Thyroid gland (tissue), 4 donors: ENCODE measurements at places on chromosomes 3 and 15. TPM values are rescaled to one million over a fixed set of nuclear protein-coding genes. Genes with fewer than 3 reads are reported as not detected.
A peak's percentile ranks its signal among the peaks of the same experiment; 100 is the strongest.

DNA sequence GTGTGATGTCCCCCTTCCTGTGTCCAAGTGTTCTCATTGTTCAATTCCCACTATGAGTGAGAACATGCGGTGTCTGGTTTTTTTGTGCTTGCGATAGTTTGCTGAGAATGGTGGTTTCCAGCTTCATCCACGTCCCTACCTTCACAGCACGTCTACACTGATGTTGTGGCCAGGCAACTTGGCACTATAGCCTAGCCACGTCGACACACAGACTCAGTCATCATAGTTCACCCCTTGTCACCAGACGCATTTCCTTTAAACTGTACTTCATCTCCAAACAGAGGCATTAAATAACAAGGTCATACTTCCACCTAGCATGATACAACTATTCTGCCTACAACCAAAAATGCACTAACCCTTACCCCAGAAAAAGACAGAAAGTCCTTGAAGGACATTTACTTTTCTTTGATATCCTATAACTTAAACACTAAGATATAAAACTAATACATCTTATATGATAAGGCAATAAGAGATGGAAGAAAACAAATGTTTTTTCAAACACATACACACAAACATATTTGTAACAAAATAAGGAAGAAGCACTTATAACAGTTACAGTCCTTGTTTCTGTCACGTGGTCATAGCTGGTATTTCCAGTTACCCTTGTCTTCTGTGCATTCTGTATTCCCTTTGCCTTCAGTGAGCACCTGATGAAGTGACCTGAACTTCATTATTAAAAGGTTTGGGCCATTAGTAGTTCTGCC, 121.4 kb downstream of the KLF13 start:
- H3K4me3 ChIP-seq, result no peak overlapping the region
- DNase-seq, result no peak
- H3K36me3 ChIP-seq, result no peaks in the 10 kb centered on the region
- no peaks in the 10 kb centered on the region for H3K4me1 ChIP-seq

NIPA2 gene
- 50.3 TPM for total RNA-seq

GRCh38 chr15:64387562-64388168, at the start of gene TRIP4:
TRIP4 (plus strand) TSS chr15:64387836; CDS start chr15:64387864, 28 bp downstream.
- H3K4me3 ChIP-seq, result peak within 1 kb of the TSS; percentile 81
- H3K4me1 ChIP-seq, result peaks cover 55% of the 10 kb centered on the region
- H3K27ac ChIP-seq, result peak within 1 kb of the TSS; percentile 89
- peak; percentile 96 for DNase-seq
- no peaks in the 10 kb centered on the region for H3K27me3 ChIP-seq
- no peaks in the 10 kb centered on the region for H3K36me3 ChIP-seq

GRCh38 chr15:66803182-66803729, 101.2 kb downstream of the SMAD6 start:
- H3K27me3 ChIP-seq, result no peaks in the 10 kb centered on the region
- H3K36me3 ChIP-seq, result no peaks in the 10 kb centered on the region
- peak overlapping the region; percentile 86 for H3K27ac ChIP-seq
- peaks cover 36% of the 10 kb centered on the region for H3K4me1 ChIP-seq
- no peak overlapping the region for H3K4me3 ChIP-seq

TMIE gene
- total RNA-seq, result not detected

GRCh38 chr3:127961124-127961523, 46.1 kb downstream of the KBTBD12 start:
- no peak overlapping the region for H3K27ac ChIP-seq
- no peak overlapping the region for H3K4me3 ChIP-seq
- H3K4me1 ChIP-seq, result peaks cover 6% of the 10 kb centered on the region
- H3K27me3 ChIP-seq, result no peaks in the 10 kb centered on the region
- no peak for DNase-seq

DNA sequence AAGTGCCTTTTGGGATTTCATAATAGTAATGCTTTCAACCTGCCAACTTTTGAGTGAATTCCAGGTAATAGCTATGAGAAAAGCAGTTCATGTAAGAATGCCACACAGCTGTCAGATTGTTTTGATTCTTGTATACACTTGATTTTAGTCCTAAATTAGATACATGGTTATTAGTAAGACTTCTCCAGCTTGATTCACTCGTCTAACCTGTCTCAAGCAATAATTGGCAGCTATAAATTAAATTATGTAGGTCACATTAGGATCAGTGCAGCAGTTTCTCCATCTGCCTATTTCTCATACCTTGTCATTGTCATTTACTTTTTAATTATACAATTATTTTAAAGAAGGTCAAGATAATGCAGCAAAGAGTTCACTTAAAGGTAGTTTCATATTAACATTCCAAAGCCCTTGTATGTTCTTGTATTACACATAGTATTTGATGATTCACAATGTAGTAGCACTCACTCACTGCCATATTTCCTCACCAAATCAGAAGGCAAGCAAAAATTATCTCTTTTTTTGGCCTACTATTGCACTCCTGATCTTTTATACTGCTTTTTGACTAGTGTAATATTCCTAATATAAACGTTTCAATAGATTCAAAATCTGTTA, 10.9 kb upstream of the CRYBG3 start:
- H3K4me3 ChIP-seq, result no peak overlapping the region
- H3K4me1 ChIP-seq, result no peaks in the 10 kb centered on the region
- H3K27ac ChIP-seq, result no peak overlapping the region
- DNase-seq, result no peak

MORC1 gene
- total RNA-seq, result not detected

SYNM gene
- total RNA-seq, result 24.2 TPM

- H3K36me3 ChIP-seq, result no peaks in the 10 kb centered on the region
- no peak for DNase-seq
- H3K27ac ChIP-seq, result no peak overlapping the region
- peaks cover 8% of the 10 kb centered on the region for H3K4me1 ChIP-seq
- H3K4me3 ChIP-seq, result no peak overlapping the region
These were observed 53.1 kb upstream of the PRR23E start for GRCh38 chr3:127139601-127140500.

DNA sequence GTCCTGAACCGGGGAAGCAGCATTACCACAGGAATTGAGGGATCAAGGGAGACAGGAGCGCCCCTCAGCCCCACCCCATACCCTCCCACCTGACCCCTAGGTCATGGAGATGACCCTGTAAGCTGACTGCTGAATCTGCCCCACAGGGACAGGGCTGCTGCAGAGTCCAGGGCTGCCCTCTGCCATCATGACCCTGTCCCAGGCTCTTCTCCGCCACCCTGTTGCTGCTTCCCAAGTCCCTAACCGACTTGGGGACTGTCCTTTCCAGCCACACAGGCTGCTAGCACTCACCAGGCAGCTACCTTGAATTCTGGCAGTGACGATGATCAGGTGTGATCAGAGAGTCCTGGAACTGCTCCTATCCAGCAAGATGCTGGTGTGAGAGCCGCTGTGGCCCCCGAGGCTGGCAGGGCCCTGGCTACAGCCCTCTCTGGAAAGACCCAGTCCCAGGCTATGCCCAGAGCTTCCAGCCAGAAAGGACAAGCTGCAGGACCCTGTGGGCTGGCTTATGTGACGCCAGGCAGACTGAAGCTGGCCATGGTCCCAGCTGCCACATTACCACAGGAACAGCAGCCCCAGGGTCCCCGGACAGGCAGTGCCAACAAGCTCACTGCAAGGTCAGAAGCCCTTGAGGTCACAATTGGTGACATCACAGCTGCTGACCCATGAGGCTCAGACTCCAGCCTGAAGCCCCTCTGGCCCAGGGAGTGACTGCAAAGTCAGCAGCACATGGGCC, at the start of gene C3orf22:
TSS of gene C3orf22 (minus strand) at position 597 of the 736 bp plus-strand sequence. CDS start 5,542 bp downstream, outside the sequence.
- no peaks in the 10 kb centered on the region for H3K4me1 ChIP-seq
- no peak for DNase-seq
- H3K27ac ChIP-seq, result no peak within 1 kb of the TSS
- H3K36me3 ChIP-seq, result no peaks in the 10 kb centered on the region
- no peak within 1 kb of the TSS for H3K4me3 ChIP-seq

CGNL1 gene
- 56.8 TPM for total RNA-seq

DNA sequence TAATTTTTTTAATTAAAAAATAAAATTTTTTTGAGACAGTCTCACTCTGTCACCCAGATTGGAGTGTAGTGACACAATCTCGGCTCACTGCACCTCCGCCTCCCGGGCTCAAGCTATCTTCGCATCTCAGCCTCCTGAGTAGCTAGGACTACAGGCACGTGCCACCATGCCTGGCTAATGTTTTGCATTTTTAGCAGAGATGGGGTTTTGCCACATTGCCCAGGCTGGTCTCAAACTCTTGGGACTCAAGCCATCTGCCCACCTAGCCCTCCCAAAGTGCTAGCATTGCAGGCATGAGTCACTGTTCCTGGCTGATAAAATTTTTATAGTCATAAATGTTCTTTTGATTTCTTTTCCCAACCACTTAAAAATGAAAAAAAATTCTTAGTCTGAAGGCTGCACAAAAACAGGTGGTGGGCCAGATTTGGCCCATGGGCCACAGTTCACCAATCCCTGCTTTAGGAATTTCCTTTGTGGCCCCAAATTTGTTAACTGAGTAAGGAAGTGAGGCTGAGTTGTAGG, 9.2 kb downstream of the UBA5 start:
- H3K27ac ChIP-seq, result no peak overlapping the region
- H3K36me3 ChIP-seq, result peaks cover 8% of the 10 kb centered on the region
- H3K4me1 ChIP-seq, result no peaks in the 10 kb centered on the region
- DNase-seq, result no peak

CHST2 gene
- total RNA-seq, result 12.0 TPM

DNA sequence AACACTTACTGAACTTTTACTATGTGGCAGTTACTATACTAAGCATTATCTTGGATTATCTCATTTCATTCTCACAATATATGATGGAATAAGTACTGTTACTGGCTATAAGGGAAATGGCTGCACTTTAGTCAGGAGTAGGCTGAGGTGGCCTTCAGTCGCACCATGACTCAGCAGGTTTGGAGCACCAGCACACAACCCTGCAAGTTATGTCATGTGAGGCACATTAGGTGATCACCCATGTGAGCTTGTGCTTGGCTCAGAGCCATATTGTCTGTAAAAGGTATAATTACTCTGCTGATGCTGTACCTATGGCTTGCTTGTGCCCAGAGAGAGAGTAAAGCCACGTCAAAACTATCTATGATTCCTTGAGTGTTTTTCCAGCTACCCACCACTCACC, 54.1 kb upstream of the TIPARP start:
- H3K36me3 ChIP-seq, result no peaks in the 10 kb centered on the region
- no peak overlapping the region for H3K4me3 ChIP-seq
- H3K4me1 ChIP-seq, result peaks cover 17% of the 10 kb centered on the region
- peak; percentile 81 for DNase-seq

DNA sequence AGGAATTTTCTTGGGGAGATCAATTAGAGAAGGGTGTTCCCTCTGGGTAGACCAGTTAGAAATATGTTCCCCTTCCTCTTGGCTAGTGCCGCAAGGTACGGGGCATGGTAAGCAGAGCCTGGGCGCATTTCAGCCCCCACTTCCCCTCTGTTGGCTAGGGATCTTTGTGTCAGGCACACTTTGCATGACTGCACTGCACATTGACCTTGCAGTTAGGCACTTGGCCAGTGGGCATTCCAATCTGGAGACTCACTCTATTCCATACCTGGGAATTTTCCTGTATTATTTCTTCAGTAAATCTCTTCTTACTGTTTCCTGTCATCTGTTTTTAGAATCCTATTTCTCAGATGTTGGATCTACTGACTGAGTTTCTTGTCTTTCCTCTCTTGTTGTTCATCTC, 30.0 kb upstream of the CACNA1D start:
- no peaks in the 10 kb centered on the region for H3K27me3 ChIP-seq
- no peaks in the 10 kb centered on the region for H3K36me3 ChIP-seq
- DNase-seq, result peak; percentile 82
- H3K4me3 ChIP-seq, result no peak overlapping the region
- H3K4me1 ChIP-seq, result no peaks in the 10 kb centered on the region

- no peak for DNase-seq
- no peak overlapping the region for H3K4me3 ChIP-seq
- H3K27me3 ChIP-seq, result no peaks in the 10 kb centered on the region
These were observed 680.6 kb downstream of the SQOR start for GRCh38 chr15:46315434-46315833.

DNA sequence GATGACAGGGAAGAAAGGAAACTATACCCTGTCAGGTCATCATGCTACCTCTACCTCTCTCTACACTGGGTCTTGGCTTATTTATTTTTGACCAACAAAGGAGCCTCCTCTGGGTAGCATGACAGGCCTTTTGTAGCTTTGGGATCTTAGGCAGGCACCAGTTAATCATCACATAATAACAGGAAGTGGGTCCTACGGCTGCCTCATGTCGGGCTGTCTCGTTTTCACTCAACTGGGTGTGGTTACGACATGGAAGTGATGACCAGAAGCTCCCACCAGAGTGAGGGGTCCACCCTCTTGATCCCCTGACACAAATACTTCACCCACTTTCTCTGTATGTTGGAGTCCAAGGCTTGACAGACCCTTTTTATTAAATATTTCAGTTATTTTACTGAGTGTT, 105.3 kb downstream of the CD47 start:
- no peaks in the 10 kb centered on the region for H3K36me3 ChIP-seq
- H3K27ac ChIP-seq, result no peak overlapping the region
- no peak for DNase-seq
- H3K4me1 ChIP-seq, result peaks cover 20% of the 10 kb centered on the region
- no peaks in the 10 kb centered on the region for H3K27me3 ChIP-seq
- no peak overlapping the region for H3K4me3 ChIP-seq

TNK2 gene
- total RNA-seq, result 10.2 TPM

DNA sequence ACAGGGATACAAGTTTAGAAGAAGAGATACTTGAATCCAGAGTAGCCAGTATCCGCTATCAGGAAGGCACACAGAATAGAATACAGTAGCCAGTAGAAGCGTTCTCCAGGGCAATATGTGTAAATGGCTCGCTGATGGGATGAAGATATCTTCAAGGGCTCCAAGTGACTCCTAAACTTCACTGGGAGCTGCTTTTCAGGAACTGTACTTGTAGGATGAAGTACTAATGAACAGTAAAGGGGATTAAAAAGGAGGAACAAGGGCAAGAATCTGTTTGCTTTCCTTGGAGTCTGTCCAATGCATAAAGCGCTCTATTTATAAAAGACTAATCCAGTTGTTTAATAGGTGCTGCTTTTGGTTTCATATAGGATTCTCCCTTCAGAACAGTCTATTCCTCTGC, 78.4 kb downstream of the THRB start:
- H3K27me3 ChIP-seq, result no peaks in the 10 kb centered on the region
- no peak overlapping the region for H3K27ac ChIP-seq
- no peaks in the 10 kb centered on the region for H3K36me3 ChIP-seq
- no peak for DNase-seq
- H3K4me3 ChIP-seq, result no peak overlapping the region
- H3K4me1 ChIP-seq, result no peaks in the 10 kb centered on the region

DNA sequence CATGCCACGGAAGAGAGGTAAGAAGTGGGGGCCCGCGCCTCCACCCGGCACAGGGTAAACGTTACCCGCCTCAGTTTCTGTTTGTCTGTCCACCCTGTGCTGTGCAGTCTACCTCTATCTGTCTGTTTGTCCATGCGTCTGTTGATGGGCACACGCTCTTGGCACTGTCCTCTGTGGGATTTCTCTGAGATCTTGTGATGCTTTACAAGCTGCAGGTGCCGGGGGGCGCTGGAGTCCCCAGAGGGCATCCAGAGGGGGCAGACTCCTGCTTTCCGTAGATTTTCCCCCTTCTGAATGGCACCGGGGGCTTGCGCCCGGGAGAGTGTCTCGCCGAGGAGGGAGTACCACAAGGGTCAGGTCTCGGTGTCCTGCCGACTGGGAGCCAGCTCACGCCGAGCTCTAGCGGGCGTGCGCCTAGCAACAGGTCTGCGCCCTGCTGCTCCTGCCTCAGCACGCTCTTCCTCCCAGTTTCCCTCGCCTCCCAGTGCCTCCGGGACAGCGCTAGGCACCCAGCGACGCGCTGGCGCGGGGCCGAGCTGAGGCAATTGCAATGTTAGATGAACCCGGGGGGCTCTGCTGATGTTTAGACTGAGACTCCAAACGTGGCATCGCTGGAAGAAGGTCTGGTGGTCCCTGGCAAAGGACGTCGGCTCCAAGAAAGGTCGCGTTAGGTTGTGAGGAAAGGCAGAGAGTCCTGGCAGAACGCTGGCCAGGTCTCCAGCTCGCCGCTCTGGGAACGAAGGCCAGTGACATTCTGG, 667 bp downstream of the CEMIP start:
- no peaks in the 10 kb centered on the region for H3K27me3 ChIP-seq
- peak; percentile 17 for DNase-seq
- peak overlapping the region; percentile 37 for H3K4me3 ChIP-seq
- H3K27ac ChIP-seq, result no peak overlapping the region
- peaks cover 38% of the 10 kb centered on the region for H3K4me1 ChIP-seq

DGKG gene
- total RNA-seq, result 15.0 TPM
